K562 (cell line): ENCODE measurements at places on chromosomes 2 and 18. TPM values are rescaled to one million over a fixed set of nuclear protein-coding genes. Genes with fewer than 3 reads are reported as not detected.

DNER gene
- not detected in 2 replicates for polyA plus RNA-seq

DNA sequence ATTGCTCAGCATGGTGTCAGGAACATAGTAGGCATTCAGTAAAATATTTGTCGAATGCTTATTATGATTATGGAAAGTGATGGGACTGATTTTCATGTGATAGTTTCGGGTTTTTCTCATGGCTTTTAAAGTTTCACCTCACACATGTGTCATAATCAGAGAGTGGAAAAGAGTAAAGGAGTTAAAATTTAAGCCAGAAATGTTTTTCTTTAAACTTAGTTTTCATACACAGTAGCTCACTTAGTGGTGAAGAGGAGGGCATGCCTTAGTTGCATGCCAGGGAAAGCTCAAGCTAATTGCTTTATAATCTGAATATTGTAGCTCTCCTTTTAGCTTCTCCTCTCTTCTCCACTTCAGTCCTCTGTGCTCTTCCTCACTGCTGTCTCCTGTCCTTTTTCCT lies 38.0 kb downstream of the EHBP1 start:
- DNase-seq, result no peak

- DNase-seq, result no peak
Observed at GRCh38 chr18:58362027-58362575, 266.8 kb downstream of the ALPK2 start.

DNA sequence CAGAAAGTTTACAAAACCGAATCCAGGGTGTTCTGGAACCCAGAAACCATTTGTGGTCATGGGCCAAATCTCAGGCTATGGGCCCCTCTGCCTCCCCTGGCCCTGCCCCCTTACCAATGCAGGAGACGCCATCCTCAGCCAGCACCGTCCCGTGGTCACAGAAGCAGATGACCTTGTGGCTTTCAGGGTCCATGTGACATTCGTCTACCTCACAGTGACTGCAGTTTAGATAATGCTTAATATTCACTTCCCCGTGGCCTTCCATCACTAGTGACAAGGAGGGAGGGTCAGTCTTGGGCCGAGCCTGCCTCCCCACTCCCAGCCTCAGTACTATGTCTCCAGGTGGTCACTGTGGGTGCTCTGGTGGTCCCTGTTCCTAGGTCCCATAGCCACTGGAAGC lies 111.6 kb downstream of the CLIP4 start:
- no peak for DNase-seq

C1D gene
- 55.3 and 56.5 TPM in 2 replicates for polyA plus RNA-seq

DNA sequence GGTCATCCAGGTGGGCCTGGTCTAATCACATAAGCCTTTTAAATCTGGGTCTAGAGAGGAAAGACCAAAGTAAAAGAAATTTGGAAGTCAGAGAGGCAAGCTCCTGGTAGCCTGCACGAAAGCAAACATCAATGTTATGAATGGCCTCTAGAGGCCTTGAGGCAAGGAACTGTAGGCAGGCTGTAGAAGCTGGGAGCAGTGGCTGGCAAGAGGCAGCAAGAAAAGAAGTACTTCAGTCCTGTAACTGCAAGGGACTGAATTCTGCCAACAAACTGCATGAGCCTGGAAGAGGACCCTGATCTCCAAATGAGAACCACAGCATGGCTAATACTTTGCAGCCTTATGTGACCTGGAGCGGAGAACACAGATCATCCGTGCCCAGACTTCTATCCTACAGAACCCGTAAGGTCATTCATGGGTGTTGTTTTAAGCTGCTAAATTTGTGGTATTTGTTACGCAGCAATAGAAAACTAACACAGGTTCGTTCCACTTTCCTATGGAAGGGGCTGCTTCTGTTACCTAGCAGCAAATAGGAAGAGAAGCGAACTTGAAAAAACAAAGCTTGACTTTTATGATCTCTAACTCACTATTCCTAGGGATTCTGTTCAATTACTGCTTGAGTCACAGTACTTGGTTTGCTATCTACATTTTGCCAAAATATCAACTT lies 1.2 kb downstream of the IMMT start:
- no peak for DNase-seq

- DNase-seq, result no peak
Observed at GRCh38 chr2:130375291-130376266, 19.7 kb downstream of the PTPN18 start.
